Tibial nerve (tissue), 4 donors: ENCODE measurements at places on chromosomes 13 and 19.

DNA sequence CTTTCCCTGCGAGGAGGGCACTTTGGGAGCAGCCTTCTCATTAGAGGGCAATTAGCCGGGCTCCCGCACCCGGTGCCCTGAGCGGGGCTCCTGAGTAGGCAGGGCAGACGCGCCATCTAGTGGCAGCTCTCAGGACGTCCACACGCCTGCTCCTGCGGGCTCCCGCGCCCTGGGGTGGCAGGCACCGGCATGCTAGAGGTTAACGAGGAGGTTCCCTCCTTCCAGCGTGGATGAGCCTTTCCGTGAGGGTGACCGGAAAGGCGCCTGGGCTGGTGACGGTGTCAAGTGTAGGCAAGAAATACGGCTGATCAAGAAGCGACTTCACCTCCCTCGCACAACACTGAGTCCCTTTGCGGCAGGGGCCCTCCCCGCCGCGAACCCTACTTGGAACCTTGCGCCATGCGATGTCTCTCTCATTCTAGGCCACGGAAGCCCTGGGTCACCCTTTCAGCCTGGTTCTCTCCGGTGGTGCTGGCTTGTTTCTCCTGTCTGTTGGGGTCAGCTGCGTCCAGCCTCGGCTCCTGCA, 67.7 kb downstream of the ALOX5AP start:
- peak; percentile 77 for DNase-seq

DNA sequence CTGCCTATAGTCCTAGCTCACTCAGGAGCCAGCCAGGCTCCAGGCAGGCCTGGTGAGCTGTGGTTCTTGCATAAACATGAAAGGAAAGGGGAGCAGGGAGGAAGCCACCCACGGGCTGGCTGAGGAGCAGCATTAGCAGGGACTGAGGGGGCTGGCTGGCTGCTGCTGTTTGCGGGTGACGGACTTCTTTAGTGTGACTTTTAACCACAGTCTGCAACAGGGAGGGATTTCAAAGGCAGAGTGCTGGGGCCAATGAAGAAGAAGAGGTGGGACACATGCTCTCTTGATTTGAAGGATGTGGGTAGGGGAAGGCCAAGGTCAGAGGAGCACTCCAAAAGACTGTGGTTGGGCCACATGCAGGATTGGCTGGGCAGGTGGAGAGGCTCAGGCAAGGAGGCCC, 223.0 kb downstream of the DNAJC15 start:
- no peak for DNase-seq

- DNase-seq, result no peak
These were observed 251.7 kb upstream of the IRS2 start for GRCh38 chr13:110037925-110038573.

GRCh38 chr13:91355826-91356710, 8.6 kb downstream of the MIR17HG start:
- DNase-seq, result no peak

DNA sequence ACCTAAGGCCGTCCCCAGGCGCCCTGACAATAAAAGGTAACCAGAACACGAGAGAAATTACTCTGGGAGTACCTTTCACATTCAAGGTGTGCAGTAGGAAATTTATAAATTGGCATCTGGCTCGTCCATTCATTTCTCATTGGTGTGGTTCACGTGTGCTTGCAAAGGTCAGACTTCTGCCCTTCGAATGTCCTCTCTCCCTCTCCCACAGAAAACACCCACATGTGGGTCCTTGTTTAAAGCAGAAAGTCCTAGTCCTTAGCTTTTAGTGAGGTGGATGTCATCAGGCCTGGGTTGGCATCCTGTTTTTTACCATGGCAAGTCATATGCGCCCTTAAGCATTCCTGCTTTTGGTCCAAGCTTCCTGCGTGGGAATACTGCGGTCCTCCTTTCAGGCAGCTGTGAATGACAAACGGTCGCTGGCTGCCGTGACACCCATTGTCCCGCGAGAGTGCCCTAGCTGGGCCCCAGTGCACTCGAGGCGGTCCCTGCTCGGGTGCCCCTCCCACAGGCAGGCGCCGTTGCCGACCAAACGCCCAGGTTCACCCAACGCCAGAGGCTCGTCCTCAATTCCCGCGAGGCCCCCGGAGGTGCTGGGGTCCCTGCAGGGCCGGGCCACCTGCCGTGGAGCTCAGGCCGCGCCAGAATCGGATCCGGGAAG, at the start of gene NUDT19:
NUDT19 (plus strand) TSS at position 531 of the 661 bp plus-strand sequence. CDS start 140 bp downstream, outside the sequence.
- DNase-seq, result peak; percentile 47
